ENCODE measurements at places on chromosomes 2 and 18. TPM values are rescaled to one million over a fixed set of nuclear protein-coding genes. Genes with fewer than 3 reads are reported as not detected.

- no peaks in the 10 kb centered on the region for H3K4me1 ChIP-seq
- no peaks in the 10 kb centered on the region for H3K27me3 ChIP-seq
- no peak overlapping the region for H3K27ac ChIP-seq
- DNase-seq: no peak
These were observed 149.8 kb downstream of the FAM210A start for GRCh38 chr18:13576598-13576997.

GRCh38 chr2:184336688-184337087 lies 261.6 kb upstream of the ZNF804A start:
- no peaks in the 10 kb centered on the region for H3K27me3 ChIP-seq
- H3K4me1 ChIP-seq: no peaks in the 10 kb centered on the region
- no peaks in the 10 kb centered on the region for H3K36me3 ChIP-seq
- H3K4me3 ChIP-seq: no peak overlapping the region
- H3K27ac ChIP-seq: no peak overlapping the region
- DNase-seq: peak; percentile 0

DNA sequence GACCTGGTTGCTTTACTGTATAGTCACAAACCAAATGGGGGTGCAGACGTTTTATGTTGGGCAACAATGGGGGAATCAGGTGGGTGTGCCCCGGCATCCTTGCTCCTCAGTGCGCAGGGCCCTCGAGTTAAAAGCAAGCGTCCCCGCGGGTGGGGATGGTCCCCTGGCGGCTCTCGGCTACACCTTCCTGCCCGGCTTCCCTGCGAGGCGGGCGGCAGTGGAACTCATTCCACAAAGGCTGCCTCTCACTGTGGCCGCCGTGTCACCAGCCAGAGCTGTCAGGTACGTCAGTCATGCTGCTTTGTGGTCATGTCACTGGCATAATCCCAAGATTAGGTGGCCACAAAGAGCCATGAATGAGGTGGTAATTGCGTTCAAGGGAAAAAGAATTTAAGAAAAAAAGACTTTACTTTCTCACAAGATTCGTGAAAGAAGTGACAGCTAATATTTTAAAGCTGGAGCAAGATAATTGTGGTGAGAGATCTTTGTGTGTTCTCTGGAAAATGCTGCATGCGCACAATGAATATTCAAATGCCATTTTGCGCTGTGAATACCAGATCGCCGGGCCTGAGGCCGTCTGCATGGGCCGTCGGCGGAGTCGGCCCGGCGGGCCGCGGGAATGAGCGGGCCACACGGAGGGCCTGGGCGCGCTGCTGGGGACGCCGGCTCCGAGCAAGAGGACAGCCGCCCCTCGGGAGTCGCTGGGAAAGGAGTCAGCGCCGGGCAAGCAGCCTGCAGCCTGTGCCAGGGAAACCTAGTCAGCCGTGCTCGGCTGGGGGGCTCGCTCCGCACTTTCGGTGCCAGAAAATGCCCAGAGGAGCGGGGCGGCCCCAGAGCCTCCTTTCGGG lies 82.3 kb upstream of the LDLRAD4 start:
- DNase-seq: no peak
- H3K36me3 ChIP-seq: no peaks in the 10 kb centered on the region
- H3K27me3 ChIP-seq: peaks cover 3% of the 10 kb centered on the region

Gene FAM237A
- not detected for total RNA-seq

DNA sequence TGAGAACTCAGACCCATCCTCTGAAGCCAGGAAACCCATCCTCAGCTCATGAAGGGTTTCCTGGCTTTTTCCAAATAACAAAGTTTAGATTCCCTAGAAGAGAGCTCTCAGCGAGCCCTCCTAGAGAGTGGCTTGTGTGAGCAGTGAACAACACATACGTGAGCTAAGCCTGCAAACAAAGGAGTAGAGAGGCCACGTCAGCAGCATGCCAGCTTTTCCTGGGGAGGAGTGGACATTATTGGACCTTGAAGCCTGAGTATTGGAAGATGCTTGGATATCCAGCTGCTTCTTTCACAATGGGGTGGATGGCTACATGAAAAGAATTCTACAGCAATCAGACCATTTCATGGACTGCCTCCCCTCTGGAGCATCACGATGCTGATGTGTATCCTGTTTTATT lies 21.1 kb downstream of the KIF5C start:
- H3K27me3 ChIP-seq: no peaks in the 10 kb centered on the region
- DNase-seq: no peak
- H3K27ac ChIP-seq: no peak overlapping the region
- H3K4me3 ChIP-seq: no peak overlapping the region
- H3K4me1 ChIP-seq: no peaks in the 10 kb centered on the region

DNA sequence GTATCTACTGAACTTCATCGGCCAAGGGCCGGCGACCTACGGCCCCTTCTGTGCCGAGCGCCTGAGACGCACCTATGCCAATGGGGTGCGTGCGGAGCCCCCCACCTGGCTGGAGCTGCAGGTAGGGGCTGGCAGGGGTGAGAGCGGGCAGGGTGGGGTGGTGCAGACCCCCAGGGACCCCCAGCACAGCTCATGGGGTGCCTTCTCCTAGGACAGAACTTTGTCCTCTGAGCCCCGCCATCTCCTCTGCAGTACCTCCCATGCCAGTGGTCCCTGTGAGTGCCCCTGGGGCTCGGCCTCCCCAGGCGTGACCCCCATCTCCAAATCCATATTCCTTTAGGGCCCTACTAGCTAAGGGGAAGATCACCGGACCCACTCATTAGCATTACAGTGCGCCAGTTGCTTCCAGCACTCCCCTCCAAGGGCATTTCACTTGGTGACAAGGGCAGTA lies 23.9 kb upstream of the GPR17 start:
- H3K27me3 ChIP-seq: no peaks in the 10 kb centered on the region
- no peak overlapping the region for H3K27ac ChIP-seq

DNA sequence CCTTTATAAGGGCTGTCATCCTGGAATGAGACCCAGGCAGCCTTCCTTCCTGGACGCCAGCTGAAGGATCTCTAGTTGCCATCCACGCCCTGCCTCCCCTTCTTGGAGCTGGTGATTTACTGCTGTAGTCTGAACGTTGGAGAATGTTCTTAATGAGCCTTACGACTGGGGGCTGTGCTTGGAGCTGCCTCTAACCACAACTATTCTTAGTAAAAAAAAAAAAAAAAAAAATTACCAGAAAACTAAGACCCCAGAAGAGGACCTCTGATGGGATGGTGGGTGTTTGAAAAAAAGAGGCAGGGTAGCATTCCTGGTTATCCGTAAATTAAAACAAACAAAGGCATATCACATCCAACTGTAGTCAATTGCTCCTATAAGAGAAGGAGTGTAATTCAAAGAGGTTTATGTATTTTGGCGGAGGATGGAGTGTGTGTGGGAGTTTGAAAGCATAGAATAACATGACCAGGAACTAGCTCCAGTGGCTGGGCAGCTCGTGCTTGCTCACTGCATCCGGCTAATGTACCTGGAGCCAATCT lies 105.4 kb downstream of the QPCT start:
- DNase-seq: peak; percentile 54
- H3K4me3 ChIP-seq: no peak overlapping the region
- no peak overlapping the region for H3K27ac ChIP-seq
- peaks cover 2% of the 10 kb centered on the region for H3K4me1 ChIP-seq
- no peaks in the 10 kb centered on the region for H3K36me3 ChIP-seq

GRCh38 chr18:58525928-58526424 lies 102.9 kb downstream of the ALPK2 start:
- H3K4me1 ChIP-seq: no peaks in the 10 kb centered on the region
- no peaks in the 10 kb centered on the region for H3K27me3 ChIP-seq
- no peak overlapping the region for H3K4me3 ChIP-seq
- DNase-seq: no peak

Gene CNTNAP5
- not detected for total RNA-seq

GRCh38 chr2:189109921-189110397 lies 69.6 kb downstream of the COL5A2 start:
- DNase-seq: peak; percentile 21
- no peak overlapping the region for H3K27ac ChIP-seq
- no peaks in the 10 kb centered on the region for H3K27me3 ChIP-seq
- H3K4me1 ChIP-seq: peaks cover 7% of the 10 kb centered on the region
- H3K4me3 ChIP-seq: no peak overlapping the region

- H3K27me3 ChIP-seq: no peaks in the 10 kb centered on the region
- H3K27ac ChIP-seq: no peak overlapping the region
- no peaks in the 10 kb centered on the region for H3K4me1 ChIP-seq
- DNase-seq: no peak
These were observed 310.5 kb downstream of the PTPRM start for GRCh38 chr18:7877609-7878008.

Gene CHN1
- total RNA-seq: 58.4 TPM

- no peaks in the 10 kb centered on the region for H3K36me3 ChIP-seq
- no peaks in the 10 kb centered on the region for H3K27me3 ChIP-seq
- H3K4me1 ChIP-seq: peaks cover 46% of the 10 kb centered on the region
- H3K4me3 ChIP-seq: no peak overlapping the region
These were observed 83.6 kb upstream of the LCLAT1 start for GRCh38 chr2:30363406-30363805.

Gene SERPINB10
- not detected for total RNA-seq

DNA sequence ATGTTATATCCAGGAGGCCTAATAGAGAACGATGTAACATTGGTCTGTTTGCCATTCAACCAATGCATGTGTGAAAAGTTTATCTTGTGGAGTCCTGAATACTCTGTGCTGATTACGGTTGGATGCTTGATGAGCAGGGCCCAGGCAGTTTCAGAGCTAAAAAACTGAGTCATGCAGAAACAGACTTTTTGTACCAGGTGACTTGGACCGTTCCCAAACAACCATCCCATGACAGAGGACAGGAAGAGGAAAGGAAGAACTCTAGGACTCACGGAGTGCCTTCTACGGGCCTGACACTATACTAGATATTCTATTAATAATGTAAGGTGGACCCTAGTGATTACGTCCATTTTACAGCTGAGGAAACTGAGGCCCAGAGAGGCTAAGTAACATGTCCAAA lies 142.1 kb downstream of the ARHGAP28 start:
- no peaks in the 10 kb centered on the region for H3K4me1 ChIP-seq
- H3K36me3 ChIP-seq: peaks cover 30% of the 10 kb centered on the region
- H3K4me3 ChIP-seq: no peak overlapping the region
- H3K27me3 ChIP-seq: no peaks in the 10 kb centered on the region
- DNase-seq: no peak

Gene PROM2
- total RNA-seq: not detected

DNA sequence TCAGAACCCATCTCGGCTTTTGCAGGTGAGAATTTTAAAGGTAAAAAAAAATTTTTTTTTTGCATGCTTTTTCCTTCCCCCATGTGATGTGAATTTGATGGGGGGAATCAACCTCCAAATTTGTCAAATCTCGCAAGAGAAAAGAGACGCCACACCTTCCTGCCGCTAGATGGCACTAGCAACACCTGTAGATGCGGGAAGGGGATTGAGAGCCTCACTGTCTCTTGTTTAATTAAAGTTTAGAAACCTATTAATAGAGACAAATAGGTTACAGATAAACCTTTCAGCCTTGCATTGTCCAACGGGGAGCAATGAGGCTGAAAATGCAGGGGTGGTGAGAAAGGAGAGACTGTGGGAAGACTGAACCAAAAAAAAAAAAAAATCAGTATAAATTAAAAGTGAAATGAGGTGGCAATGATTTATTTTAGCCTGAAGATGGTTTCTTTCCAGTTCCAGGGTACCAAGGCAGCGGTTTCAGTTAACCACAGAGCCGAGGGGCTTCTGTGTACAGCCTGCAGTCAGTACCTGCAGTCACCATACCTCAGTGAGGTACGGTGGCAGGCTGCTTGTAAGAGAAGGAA lies 84.6 kb downstream of the NRP2 start:
- peak; percentile 72 for DNase-seq
- H3K36me3 ChIP-seq: peaks cover 48% of the 10 kb centered on the region
- H3K4me1 ChIP-seq: peaks cover 33% of the 10 kb centered on the region
- H3K27ac ChIP-seq: no peak overlapping the region

DNA sequence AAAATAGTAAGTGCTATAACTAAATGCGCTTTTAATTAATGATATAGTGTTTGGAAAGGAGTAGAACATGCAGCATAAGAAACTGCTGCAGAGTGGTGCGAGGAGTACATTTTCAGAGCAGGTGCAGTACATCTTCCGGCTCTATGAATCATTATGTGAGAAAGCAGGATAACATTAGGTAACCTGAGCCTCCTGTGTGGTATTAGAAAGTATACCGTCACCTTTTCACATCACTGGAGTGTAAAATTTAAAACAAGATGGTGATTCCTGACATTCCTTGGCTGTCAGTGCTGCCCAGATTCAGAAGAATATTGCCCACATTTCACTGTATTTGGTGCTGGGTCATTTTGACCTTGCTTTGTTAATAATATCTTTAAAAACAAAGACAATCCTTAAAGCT lies 7.8 kb upstream of the DYNC2LI1 start:
- no peak overlapping the region for H3K27ac ChIP-seq
- no peaks in the 10 kb centered on the region for H3K4me1 ChIP-seq
- no peak for DNase-seq

Gene GALR1
- total RNA-seq: not detected

- no peaks in the 10 kb centered on the region for H3K4me1 ChIP-seq
- no peak for DNase-seq
- no peaks in the 10 kb centered on the region for H3K36me3 ChIP-seq
- H3K4me3 ChIP-seq: no peak overlapping the region
- no peak overlapping the region for H3K27ac ChIP-seq
- no peaks in the 10 kb centered on the region for H3K27me3 ChIP-seq
These were observed 404.0 kb downstream of the ADCYAP1 start for GRCh38 chr18:1308686-1309085.

DNA sequence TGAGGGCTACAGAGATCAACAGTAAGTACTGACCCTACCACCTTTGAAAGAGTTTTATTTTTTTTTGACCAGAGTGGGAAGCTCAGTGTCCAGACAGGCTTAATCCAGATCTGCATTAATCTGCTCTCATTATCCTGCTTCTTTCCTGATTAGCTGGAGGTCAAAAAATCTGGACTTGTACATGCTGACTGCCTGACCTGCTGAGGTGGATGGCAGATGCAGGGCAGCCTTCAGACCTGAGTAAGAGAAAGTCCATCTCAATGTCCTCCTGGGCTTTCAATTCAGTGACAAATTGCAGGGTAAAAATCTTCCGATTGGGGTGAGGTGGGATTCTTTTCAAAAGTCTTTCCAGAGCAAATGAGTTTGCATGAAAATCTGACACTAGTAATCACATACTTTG lies 998.8 kb upstream of the PIK3C3 start:
- no peak overlapping the region for H3K4me3 ChIP-seq
- H3K27ac ChIP-seq: no peak overlapping the region

GRCh38 chr2:217911283-217912097 lies 91.3 kb downstream of the TNS1 start:
- H3K36me3 ChIP-seq: peaks cover 6% of the 10 kb centered on the region
- DNase-seq: no peak
- no peak overlapping the region for H3K4me3 ChIP-seq

Gene TP53I3
- 26.9 TPM for total RNA-seq

Measured in IMR-90 (cell line).